ENCODE measurements at places on chromosomes 7 and 10.

DNA sequence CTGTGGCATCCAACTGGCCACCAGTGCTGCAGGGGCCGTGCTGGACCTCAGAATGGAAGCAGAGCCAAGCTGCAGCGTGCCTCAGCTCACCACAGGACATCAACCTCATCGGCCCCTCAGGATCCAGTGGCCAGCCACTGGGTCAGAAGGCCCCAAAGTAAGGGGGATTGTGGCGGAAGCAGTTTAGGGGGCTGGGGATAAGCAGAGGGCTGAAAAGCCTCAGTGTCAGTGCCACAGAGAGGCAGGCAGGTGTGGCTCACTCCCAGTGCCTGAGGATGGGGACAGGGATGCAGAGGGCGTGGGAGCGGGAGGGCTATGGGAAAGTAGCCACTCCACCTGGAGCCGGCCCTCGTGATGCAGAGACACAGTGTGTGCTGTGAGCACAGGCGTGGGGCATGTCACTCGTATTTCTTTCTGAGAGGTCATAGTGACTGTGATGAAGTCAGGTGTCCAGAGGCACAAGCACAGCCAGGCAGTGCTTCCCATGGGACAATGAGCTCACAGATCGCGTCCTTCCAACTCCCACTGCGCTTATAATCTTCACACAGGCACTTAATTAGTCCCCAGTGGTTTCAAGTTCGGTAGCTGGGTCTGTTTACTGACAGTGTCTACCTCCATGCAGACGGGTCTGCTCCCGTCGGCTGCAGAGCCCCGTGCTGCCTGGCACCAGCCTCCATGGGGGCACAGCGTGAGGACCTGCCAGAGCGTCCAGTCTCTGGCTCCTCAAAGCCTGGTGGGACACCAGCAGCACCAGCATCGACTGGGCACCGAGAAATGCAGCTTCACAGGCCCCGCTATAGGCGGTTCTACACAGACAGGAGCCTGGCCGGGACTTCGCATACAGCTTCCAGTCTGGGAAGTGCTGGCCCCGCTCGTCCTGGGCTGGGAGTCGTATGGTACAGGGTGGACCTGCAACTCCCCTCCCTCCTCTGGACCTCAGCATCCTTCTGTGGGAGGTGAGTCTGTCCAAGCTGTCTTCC lies 42.9 kb upstream of the CNPY1 start:
- DNase-seq, result no peak

DNA sequence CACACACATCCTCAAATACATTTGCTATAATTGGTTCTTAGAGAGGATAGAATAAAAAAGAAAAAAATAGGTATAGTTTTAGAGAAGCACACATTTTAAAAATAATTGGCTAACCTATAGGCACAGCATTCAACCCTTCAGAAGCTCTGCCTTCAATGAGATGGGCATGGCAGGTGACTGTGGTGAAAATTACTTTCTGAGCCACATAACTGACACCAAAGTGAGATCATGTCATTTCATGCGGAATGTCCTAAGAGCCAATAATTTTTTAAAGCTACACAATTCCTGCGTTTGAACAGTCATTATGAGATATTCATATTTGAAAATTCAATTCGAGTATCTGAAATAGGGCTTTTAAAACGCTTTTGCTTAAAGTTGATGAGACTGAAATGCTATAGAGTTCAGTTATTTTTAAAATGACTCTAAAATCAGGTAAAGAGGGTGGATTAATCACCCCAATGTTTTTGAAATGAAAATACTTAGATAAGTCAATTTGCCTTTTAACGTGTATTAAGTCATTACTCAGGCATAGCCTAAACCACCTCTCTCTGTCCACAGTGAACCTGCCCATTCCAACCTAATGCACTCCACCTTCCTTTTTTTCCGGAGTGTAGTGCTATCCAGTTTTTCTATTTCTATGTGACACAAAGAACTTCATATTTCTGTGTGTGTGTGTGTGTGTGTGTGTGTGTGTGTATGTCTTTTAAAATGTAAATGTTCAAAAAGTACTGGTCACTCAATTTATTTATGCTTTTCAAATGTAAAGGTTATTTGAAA lies 6.1 kb downstream of the RELN start:
- no peak for DNase-seq

DNA sequence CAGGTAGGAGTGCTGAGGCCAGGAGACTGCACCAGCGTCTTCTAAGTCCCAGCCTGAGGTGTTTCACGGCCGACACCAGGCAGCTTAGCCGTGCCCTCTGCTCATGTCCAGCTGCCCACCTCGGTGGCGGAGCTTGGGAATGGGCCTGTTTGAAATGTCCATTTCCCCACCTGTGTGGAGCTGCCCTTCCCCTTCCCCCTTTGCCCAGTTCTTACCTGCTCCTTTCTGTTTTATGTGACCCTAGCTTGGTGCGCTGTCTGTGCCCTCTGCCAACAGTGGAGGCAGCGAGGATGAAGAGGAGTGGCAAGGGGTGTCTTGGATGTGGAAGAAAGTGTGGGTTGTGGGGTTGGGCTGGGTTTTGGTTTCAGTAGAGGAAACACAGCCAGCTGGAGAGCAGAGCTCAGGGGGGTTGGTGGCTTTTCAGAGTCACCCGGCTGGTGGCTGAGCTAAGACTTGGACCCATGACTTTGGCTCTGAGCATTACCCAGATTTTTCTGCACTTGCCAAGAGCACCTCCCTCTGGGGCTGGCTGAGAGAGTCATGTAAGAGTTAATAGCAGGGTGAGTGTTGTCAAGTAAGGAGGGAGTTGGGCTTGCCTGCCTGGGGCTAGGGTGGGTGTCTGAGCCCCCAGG lies 37.4 kb downstream of the GBX1 start:
- no peak for DNase-seq

GRCh38 chr7:115356139-115356746 lies 434.3 kb downstream of the MDFIC start:
- DNase-seq, result no peak

DNA sequence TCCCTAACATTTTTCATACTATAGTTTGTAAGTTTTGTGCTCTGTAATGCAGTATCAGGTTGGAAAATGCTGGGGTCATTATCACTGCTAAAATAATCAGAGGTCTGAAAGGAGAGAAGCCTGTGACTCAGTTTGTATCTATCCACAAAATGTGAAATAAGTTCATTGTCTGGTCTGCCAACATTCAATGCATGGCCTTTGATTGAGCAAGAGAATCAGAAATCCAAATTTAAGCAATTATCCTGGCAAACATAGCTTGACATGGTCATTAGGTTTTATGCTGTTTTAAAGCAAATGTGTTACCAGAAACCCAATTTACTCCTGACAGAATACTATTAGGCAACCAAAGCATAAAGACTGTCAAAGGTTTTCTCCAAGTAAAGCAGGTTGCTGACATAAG lies 709.7 kb upstream of the SEMA3D start:
- no peak for DNase-seq

DNA sequence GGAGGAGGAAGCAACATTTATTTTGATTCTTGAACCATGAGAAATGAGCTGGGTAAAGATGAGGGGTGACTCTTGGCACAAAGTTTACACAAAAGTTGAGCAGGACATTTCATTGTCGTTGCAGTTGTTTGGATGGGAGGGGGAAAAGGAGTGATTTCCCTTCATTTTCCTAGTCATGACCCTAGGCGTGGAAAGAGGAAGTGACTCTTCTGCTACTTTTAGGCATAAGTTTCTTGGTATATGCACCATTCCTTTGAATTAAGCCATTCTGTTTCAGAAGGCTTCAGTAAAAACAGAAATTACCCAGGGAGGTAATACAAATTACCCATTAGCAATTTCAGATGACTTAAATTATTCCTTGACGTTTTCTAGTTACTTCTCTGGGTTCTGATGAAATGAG lies 113.9 kb upstream of the FAM171A1 start:
- no peak for DNase-seq

DNA sequence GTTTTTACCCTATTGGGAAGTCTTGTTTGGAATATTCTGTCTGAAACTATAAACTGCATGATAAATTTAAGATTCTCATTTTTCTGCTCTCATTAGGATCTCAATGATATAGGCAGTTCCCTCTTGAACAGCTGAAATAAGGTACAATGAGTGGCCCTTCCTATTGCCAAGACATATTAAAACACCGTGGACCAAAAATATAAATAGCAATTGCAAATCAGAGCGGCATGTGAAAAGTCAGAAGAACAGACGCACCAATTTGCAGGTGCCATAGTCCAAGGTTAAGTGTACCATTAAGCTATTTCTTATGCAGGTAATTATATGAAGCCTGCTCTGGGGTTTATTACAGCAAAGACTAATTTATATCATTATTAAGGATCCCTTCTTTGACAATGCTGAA lies 920.8 kb upstream of the CELF2 start:
- DNase-seq, result no peak

Data from WTC11 (cell line).